ENCODE measurements at places on chromosomes 3 and 15.

DNA sequence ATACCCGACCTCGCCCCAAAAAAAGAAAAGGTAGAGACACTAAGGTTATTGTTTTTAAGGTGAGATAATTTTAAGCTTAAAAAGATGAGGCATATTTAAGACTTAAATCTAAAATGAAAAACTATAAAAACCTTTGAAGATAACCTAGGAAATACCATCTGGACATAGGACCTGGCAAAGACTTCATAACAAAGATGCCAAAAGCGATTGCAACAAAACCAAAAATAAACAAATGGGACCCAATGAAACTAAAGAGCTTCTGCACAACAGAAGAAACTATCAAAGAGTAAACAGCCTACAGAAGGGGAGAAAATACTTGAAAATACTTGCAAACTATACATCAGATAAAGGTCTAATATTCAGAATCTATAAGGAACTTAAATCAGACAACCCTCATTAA, 80.9 kb downstream of the TMCC1 start:
- no peak for DNase-seq

DNA sequence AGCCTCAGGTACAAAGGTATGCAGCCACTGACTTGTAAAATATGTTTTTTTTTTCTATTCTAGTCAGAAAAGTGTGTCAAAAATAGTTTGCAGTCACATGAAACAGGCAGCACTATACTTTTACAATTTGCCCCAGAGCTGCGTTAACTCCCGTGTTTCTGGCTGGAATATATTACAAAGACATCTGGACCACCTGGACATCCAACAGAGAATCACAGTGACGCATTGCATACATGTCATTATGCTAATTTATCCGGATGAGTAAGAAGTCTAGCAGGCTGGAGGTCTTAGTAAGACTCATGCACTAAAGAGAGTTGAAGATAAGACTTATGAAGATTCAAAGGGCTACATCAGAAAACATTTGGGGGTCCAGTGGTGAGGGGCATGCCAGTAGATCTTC, 39.2 kb upstream of the STRIT1 start:
- no peak for DNase-seq

- DNase-seq, result no peak
Observed at GRCh38 chr3:159819676-159820075, 169.0 kb upstream of the IL12A start.

DNA sequence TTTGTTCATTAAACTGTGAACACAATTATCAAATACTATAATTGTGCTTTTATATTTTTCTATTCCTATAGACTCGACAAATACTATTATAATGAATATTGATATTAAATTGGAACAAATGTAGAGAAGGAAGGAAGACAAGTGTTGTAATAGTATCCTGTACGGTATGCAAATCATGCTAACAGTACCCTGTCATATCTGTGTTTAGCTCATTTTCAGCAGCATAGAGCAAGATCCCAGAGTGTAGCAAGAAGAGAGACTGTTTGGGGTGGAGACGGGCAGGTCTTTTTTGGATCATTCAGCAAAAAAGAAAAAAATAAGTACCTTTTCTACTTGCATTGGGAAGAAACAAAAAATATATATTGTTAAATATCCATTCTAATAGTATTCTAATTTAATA, 224.1 kb downstream of the TPRG1 start:
- no peak for DNase-seq

DNA sequence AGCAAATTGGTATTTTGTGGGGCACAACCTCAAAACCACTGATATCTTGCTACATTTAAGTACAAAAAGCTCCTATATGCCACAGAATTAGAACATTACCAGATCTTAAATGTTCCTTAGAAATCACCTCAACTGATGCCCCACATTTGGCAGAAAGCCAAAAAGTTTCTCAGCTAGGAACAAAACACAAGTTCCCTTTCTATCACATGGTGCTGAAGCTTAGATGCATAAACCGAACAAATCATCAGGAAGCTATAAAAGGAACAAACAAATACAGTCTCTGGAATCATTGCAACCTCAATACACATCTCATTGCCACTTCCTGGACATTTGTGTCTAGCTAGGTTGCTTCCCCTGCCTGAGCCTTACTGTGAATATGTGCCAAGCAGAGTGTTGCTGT, 492.6 kb downstream of the LPP start:
- peak; percentile 1 for DNase-seq

DNA sequence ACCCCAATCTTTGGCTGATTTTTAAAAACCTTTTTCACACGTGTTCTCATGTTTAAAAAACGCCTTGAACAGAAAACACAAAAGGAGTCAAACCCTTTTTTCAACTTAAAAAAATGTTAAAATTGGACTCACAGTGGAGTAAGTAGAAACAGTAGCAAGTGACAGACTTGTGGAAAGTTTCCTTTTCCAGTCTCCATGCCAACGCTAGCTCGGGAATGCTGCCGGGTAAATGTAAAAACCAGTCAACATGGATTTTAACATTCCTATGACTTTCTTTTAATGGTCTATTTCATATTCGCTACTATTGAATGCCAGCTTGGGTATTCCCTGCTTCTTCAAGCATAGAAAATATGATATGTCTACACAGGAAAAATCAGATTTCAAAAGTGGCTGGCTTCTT, 1.6 kb upstream of the PROK2 start:
- DNase-seq, result no peak

DNA sequence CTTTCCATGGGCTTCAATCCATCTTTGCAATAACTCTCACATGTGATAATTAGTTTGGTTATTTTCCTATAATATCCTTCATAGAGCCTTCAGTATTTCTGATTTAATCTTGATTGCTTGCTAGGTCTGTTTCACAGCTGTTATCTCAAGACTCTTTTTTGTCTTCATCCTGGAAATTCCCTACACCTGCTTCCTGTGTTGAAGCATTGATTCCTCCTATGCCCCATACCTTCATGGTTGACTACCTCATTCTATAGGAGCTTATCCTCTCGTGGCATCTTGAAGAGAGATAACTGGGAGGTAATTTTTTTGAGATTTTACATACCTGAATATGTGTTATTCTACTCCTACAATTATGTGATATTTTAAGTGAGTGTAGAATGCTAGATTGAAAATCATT, 26.7 kb downstream of the PIK3CA start:
- no peak for DNase-seq

DNA sequence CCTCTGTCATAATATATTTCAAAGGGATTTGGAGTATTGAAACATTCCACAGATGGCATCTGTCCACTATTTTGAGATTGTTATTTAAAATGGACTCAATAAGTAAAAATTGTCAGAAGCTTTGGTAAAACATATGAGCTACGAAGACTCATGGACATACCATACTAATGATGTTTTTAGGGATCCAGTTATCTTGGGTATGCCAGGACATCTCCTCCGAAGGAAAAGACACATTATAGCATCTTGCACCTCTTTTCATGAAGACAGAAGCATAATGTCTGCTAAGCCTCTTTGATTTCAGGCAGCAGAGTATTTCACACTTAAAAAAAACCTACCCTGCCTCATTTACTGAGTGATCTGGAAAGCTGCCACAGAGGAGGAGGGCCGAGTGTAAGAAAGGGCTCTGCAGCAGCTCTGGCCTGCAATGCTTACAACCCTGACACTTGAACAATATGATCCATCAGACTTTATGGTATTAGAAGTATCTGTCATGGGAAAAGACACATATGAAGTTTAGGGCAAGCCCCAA, 284.8 kb downstream of the TUSC7 start:
- DNase-seq, result no peak

DNA sequence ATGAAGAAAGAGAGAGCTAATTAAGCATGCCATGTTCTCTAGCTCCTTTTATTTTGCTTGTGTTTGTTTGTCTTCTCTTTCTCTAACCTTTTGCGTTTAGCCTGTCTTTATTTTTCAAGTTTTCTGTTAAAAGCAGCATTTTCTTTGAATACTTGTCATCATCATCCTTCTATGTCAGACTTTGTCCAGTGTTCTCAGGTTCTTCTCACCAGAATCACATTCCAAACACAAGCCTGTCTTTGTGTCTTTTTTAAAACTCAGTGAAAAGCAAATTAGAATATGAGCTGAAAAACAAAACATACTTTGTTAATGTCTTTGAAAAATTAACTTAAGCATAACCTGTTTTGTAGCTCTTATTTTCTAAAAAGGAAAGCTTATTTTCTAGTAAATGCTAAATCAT, 62.4 kb downstream of the LEKR1 start:
- no peak for DNase-seq

GRCh38 chr3:48429960-48430707, at the start of gene PLXNB1:
Gene PLXNB1, minus strand, starts transcription at chr3:48430086. Its CDS starts 5,475 bp downstream, at chr3:48424611.
- DNase-seq, result no peak

GRCh38 chr15:40197434-40197833, 36.6 kb downstream of the BUB1B start:
- DNase-seq, result no peak

DNA sequence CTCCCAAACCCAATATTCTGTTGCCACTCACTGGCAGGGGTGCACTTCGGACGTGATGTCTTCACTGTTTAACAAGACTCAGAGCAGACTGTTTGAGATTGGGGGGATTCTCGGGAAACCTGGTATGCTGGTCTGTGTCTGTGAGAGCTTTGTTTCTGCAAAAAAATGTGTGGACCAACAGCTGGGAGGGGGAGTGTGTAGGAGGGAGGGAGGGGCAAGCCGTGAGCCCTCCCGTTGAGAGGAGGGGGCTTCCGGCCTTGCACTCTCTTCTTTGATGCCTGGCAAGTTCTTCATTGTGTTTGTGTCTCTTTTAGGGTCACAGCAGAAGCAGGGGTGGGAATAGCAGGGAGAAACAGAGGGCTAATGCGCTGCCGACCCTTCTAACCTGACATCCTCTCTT, 74.9 kb upstream of the NDN start:
- no peak for DNase-seq

DNA sequence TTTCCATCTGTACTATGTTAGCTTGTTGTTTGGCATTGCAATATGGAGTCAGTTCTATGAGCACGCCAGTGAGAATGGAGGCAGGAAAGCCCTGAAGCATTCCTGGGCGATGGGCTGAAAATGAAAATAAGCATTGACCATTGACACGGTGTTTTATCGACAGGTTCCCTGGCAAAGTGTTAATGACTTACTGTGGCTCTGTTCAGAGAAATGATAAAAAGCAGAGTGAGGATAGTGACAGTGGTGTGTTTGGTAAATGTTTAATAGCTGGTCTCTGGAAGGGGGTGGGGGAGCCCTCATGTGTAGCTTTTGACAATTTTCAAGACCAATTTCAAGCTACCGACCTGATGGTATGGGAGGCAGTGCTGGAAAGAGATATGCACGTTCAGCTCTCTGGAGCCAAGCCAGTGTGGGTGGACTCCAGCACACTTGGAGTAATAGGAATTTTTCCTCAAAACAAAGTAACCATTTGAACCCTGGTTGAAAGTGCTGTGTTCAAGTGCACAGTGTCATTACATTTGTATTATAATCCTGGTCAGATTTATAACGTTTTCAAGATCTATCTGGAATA, 341.7 kb upstream of the ROBO2 start:
- no peak for DNase-seq

DNA sequence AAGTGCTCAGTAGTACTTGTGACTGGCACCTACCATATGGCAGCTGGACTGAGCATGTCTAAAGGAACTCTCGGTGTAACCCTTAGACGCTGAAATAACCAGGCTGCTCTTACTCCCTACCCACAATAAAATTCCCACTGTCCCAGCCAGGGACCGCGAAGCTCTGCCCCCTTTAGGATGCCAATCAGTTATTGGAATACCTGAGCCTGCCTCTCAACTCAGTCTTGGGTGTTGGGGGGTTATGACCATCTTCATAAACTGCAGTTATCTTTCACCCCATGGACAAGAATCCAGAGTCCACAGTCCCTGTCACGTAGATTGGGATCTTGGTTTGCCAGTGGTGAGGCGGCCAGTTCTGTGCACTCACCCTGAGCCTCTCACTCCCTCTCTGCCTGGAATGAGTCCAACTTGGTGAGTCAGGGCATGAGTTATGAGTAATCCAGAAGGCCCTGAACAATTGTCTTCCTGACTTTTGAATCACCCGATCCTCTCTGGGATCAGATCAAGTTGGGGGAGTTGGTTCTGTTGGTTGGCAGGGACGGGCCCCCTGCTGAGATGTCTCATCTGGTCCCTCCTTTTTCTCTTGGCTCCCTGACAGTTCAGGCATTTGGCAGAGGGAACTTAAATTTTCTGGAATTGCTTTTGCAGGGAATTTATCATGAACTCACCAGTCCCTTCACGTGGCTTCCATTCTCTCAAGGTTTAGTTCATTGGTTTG, 120.1 kb upstream of the UBE2E1 start:
- DNase-seq, result peak; percentile 24

DNA sequence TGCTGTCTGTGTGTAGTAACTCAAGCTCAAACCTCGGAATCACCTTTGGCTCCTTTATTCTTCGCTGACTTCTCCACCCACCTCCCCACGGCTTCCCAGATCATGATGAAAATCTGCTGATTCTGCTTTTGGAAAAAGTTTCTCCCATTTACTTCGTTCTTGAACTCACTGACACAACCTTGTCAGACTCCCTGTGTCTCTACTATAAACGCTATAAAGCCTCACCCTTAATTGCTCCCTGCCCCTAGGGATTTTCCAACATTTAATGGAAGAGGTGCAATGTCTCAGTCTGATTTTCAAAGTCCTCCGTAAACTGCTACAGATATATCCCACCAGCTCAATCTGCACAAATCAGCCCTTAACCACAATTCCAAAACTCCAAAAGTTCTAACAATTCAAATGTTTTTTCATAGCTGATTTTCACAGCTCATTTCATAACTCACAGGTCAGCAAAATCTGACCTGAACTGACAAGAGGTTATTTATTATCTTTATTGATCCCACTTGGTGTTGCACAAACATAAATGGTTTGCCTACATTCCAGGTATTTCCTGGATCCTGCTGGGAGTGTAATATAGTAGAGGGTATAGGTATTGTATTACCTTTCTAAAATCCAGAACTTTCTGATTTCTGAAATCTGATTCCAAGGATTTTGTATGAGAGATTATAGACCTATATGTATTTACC, 129.4 kb downstream of the PLD1 start:
- DNase-seq, result no peak

DNA sequence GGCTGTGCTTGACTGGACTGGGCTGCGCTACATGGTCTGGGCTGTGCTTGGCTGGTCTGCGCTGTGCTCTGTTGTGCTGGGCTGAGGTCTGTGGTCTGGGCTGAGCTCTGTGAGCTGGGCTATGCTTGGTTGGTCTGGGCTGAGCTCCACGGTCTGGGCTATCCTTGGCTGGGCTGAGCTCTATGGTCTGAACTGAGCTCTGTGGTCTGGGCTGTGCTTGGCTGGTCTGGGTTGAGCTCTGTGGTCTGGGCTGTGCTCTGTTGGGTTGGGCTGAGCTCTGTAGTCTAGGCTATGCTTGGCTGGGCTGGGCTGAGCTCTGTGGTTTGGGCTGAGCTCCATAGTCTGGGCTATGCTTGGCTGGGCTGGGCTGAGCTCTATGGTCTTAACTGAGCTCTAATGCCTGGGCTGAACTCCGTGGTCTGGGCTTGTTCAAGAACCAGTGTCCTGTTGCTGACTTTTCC, 92.0 kb downstream of the PLXNA1 start:
- DNase-seq, result no peak

- DNase-seq, result no peak
Observed at GRCh38 chr3:48612309-48612708, 2.9 kb upstream of the UQCRC1 start.

GRCh38 chr3:164236851-164237250, 841.4 kb downstream of the SI start:
- DNase-seq, result no peak
